ENCODE measurements at places on chromosomes 4 and X. TPM values are rescaled to one million over a fixed set of nuclear protein-coding genes. Genes with fewer than 3 reads are reported as not detected.

SPANXN3 gene
- total RNA-seq, result not detected

SHOX gene
- not detected for total RNA-seq

GRCh38 chrX:73561801-73562200, 1.2 kb upstream of the CHIC1 start:
- DNase-seq, result no peak

DNA sequence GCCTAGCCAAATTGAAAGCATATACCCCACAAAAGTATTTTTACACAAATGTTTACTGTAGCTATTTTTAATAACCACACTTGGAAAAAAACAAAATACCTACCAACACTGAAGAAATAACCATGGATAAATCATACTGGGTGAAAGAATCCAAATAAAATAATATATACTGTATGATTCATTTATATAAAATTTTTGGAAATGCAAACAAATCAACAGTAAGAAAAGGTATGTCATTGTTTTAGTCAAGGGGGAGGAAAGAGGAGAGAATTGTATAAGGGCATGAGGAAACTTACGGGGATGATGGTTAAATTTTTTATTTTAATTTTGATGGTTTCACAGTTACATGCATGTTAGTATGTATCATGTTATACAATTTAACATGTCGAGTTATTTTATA, 557.8 kb downstream of the TECRL start:
- no peak for DNase-seq

DNA sequence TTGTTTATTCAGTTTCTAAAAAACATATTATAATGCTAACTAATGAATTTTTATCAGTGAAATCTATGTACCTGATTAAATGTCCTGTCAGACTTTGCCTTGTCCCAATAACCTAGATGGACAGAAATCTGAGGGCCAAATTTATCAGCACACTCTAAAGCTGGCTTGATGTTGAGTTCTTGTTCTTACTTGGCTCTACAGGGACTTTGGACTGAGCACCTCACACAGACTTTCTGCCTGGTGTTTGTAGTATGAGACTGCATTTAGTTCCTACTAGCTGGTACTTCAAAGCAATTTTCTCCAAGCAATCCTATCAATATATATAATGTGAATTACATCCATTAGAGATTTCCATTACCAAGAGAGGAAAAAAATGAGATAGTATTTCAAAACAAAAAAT, 37.8 kb downstream of the INTS12 start:
- DNase-seq, result no peak

Measured in myocyte (in vitro differentiated cells).